NCI-H187 treated with DMSO at 0.1 percent for 48 hours (cell line): ENCODE measurements at places on chromosomes 7 and 10.

DNA sequence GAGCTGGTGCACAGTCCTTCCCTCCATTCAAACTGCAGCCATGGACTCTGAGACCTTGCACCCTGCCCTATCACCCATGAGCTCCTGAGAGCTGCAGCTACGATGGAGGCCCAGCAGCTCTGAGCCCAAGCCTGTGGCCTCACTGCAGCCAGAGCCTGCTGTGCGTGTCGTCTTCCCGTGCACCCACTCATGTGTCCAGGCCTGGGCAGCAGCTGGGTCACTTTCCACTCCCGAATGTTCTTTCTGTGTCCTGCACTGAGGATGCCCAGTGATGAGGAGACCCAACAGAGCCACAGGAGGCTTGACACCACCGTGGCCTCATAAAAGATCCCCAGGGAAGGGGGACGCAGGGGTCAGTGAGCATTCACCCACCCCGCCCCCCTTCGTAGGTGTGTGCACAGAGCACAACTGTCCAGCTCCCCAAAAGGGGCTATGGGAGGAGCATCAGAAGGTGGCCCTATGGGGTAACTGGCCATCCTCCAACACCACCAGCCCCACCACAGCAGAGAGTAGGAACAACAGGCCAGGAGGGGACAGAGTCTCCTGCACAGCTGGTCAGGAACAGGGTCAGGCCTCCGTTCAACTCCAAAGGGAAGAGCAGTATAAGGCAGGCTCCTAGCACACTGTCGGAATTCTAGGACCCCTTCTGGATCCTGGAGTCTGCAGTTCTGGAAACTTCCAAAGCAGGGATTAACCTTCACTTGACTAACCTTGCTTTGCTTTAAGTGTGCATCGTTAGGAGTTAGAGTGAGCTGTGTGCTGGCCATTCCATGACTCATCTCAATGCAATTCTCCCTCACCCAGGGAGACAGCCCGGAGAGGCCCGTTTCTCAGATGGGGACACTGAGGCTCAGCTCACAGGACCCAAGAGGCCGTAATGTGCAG, 52.6 kb downstream of the RASGEF1A start:
- no peak for DNase-seq

GRCh38 chr10:7006566-7006965, 404.3 kb downstream of the SFMBT2 start:
- DNase-seq: no peak

GRCh38 chr10:97888641-97889262, 39.1 kb downstream of the GOLGA7B start:
- peak; percentile 30 for DNase-seq

- no peak for DNase-seq
These were observed 48.5 kb downstream of the SMKR1 start for GRCh38 chr7:129550693-129551360.

- no peak for DNase-seq
These were observed 69.5 kb upstream of the IL6 start for GRCh38 chr7:22657479-22657878.

DNA sequence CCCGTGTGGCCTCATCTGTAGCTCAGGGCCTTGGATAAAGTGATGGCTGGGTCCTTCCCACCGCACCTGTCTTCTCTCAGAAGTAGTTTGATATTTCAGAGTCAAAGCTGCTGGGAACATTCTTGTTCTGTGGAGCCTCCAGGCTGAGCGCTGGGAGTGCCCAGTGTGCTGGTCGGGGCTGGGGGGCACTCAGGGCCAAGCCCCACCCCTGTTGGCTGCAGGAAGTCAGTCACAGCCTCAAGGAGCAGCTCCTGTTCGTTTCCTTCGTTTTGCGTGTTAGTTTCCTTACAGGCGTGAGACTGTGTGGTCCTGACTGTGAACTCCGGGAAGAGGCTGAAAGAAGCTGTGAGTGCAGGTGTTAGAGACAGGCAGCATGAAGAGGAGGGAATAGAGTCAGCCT, 33.2 kb downstream of the POR start:
- DNase-seq: no peak

DNA sequence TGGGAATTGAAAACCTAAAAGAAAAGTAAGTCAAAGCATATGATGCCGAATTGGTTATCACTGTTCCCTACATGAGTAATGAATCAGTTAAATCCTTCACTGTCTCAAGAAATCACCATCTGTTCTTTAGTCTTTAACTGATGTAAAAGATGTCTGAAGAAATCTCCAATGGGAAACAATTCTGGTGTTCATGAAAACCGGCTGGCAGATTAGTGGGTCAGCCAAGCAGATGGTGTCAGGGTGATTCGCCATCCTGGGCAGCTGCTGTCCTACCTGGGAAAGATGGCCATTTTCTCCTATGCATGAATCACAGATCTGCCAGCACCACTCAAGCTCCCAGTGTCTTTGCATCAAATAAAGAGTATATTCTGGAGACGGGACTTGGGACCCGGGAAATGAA, 925.2 kb upstream of the GHITM start:
- no peak for DNase-seq

GRCh38 chr7:19215412-19215811, 70.2 kb upstream of the FERD3L start:
- DNase-seq: no peak

GRCh38 chr10:8520382-8520781, 465.9 kb downstream of the GATA3 start:
- DNase-seq: no peak

DNA sequence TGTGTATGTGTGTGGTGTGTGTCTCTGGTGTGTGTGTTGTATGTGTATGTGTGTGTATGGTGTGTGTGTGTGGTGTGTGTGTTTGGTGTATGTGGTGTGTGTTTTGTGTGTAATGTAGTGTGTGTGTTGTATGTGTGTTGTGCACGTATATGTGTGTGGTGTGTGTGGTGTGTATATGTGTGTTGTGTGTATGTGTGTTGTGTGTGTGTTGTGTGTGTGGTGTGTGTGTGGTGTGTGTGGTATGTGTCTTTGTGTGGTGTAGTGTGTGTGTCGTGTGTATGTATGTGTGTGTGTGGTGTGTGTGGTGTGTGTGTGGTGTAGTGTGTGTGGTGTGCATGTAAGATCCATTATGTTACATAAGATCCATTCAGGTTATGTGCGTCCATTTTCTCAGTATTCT, 21.9 kb upstream of the VIPR2 start:
- DNase-seq: no peak

- DNase-seq: no peak
These were observed 87.3 kb upstream of the TES start for GRCh38 chr7:116122972-116123595.

DNA sequence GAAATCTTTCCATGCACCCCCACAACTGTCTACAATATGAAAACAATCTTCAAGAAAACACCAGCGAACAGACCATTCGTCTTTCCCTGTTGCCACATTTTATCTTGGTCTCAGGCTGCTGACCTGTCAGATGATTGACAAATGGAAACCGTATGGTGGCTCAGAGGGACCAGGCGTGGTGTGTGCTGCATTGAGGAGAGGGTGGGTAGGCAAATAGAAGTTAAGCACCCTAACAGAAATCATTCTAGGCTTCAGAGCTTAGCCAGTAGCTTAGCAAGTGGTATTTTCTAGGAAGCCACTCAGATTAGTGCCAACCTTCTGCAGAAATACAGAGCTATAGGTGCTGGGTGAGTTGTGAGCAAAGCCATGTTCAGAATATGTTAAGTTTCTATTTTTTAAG, 114.9 kb downstream of the DPP6 start:
- no peak for DNase-seq

GRCh38 chr7:94655848-94656657, at the start of gene SGCE:
Gene SGCE, minus strand, starts transcription at chr7:94656133. Its CDS starts 35 bp downstream, at chr7:94656098.
- peak; percentile 69 for DNase-seq

- DNase-seq: no peak
These were observed 47.8 kb downstream of the SLC35G1 start for GRCh38 chr10:93941606-93942005.

GRCh38 chr10:16832351-16833080, 15.3 kb upstream of the RSU1 start:
- DNase-seq: no peak

- no peak for DNase-seq
These were observed 1.2 kb downstream of the NSUN5 start for GRCh38 chr7:73307436-73307835.

DNA sequence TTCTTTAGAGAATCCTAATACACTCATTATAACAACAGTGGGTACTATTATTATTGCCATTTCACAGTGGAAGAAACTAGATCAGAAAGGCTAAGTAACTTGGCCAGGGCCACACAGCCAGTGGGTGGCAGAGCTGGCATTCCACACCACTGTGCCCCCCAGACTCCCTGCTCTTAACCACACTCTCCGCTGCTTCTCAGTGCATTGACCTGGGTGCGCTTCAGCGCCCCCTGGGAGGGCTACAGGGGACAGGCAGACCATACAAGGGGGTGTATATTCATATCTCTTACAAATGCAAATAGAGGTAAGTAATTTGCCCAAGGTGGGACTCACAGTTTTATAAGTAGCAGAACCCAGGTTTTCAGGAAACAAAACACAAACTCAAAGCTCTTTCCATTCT, 77.0 kb upstream of the NMT2 start:
- DNase-seq: no peak

- DNase-seq: no peak
These were observed 944.7 kb downstream of the SORCS3 start for GRCh38 chr10:105585753-105586152.

GRCh38 chr7:101099969-101100781, 14.9 kb downstream of the TRIM56 start:
- no peak for DNase-seq

GRCh38 chr7:22630069-22630468, 96.9 kb upstream of the IL6 start:
- no peak for DNase-seq

DNA sequence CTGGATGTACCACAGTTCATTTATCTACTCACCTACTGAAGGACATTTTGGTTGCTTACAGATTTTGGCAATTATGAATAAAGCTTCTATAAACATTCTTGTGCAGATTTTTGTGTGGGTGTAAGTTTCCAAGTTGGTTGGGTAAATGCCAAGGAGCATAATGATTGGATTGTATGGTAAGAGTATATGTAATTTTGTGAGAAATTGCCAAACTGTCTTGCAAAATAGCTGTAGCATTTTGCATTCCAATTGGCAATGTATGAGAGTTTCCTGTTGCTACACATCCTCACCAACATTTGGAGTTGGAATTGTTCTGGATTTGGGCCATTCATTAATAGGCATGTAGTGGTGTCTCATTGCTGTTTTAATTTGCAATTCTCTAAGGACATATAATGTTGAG, 33.9 kb upstream of the HYAL4 start:
- DNase-seq: no peak

DNA sequence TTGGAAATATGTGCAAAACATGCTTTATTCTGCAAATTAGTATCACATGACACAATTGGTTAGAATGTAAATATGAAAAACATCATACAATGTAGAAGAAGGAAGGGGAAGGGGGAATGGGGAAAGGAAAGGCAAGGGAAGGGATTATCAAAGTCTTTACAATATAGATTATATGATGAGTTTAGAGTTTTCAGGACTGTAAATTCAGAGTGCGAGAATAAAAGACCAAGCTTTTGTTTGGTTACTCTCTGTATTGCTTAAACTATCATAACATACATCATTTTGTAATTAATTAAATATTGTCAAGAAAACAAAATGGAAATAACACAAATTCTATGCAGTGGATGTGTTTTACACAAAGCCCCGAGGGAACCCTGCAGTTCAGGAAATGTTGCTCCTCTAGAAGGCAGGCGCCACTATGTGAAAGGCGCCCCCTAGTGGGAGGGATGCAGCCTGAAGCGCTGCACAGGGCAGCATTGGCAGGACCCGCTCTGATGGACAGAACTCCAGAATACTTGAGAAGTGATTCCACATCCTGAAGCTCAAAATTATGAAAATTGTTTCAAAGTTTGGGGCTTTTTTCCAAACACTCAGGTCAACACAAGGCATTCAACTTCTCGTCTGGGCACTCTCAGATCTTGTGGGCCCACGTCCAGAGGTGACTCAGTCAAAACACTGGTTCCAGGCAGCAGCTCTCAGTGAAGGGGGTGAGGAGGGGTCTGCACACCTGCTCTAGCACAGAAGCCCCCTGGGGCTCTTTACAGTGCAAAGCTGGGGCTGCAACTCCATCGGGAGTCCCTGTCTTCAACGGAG, 31.6 kb upstream of the TMEM254 start:
- no peak for DNase-seq

- DNase-seq: no peak
These were observed 9.6 kb downstream of the GPRIN2 start for GRCh38 chr10:46546591-46547540.

- no peak for DNase-seq
These were observed 5.1 kb upstream of the BLNK start for GRCh38 chr10:96276426-96276825.

GRCh38 chr10:20771051-20771450, 126.1 kb downstream of the NEBL start:
- DNase-seq: no peak

- DNase-seq: no peak
These were observed 134.8 kb downstream of the PDE1C start for GRCh38 chr7:31935124-31936054.

GRCh38 chr10:770975-771374, 81.5 kb upstream of the DIP2C start:
- no peak for DNase-seq

- no peak for DNase-seq
These were observed 323.9 kb downstream of the AUTS2 start for GRCh38 chr7:69922026-69922803.

DNA sequence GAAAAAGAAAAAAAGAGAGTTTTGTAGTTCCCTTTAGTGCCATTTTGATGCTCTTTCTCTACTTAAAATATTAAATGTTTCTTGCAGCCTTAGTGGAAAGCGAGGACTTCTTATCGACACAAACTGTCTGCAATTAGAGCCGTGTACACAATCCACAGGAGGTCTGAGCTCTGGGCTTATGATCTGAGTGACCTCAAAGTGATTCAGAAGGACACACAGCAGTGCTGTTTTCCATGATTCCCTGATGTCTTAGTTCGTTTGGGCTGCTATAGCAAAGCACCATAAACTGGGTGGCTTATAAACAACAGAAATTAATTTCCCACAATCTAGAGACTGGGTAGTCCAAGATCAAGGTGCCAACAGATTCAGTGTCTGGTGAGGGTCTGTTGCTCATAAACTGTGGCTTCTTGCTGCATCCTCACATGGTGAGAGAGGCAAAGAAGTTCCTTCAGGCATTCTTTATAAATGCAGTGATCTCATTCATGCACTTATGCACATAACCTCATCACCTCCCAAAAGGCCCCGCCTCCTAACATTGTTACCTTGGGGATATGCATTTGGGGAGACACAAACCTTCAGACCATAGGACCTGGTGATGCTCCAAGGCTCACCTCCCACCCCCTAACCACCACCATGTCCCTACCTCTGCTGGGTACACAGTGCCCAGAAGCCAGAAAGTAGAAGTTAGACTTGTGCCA, 204.5 kb upstream of the GHITM start:
- DNase-seq: no peak
